ENCODE measurements at places on chromosomes 5 and 9.

- DNase-seq: no peak
Observed at GRCh38 chr9:95032580-95033341, 284.7 kb downstream of the FANCC start.

DNA sequence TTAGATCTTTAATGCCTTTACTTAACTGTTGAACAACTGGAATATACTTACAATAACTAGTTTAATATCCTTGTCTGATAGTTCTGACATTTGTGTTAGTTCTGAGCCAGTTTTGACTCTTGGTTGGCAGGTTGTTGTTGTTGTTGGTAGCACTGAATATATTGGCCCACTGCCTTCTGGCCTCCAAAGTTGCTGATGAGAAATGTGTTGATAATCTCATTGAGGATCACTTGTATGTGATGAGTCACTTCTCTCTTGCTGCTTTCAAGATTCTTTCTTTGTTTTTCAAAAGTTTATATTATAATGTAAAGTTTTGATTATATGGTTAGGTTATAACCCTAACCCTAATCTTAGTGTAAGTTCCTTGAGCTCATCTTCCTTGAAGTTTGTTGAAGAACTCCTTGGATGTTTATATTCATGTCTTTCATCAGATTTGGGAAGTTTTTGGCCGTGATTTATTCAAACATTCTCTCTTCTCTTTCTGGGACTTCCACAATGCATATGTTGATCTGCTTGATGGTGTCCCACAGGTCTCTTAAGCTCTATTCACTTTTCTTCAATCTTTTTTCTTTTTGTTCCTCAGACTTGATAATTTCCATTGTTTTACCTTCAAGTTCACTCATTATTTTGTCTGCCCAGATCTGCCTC is 149.7 kb downstream of the FGF18 start:
- no peak for DNase-seq

GRCh38 chr5:61069150-61069549 is 93.1 kb downstream of the SMIM15 start:
- no peak for DNase-seq

DNA sequence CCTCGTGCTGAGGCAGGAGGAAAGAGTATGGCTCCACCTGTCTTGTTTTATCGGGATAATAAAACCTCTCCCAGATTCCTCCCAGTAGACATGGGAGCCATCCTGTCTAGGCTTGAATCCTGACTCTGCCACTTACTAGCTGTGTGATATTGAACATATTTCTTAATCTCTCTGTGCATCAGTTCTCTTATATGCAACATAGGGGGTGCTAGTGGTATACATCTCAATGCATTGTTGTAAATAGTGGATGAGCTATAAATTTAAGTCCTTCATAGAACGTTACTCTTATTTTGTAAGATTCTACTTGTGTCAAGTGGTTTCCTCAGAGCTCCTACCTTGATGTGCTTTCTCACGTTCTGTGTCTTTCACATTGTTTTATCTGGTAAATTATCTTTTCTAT is 417.7 kb upstream of the POU5F2 start:
- no peak for DNase-seq

All from fibroblast of skin of left quadriceps (primary cell).